Activated T-helper 17 cell treated with anti-CD3 and anti-CD28 coated beads, Interleukin-2, amount 50 U/mL, for 72 hours (primary cell): ENCODE measurements at places on chromosomes 12 and 14. TPM values are rescaled to one million over a fixed set of nuclear protein-coding genes. Genes with fewer than 3 reads are reported as not detected.

KRT3 gene
- not detected for total RNA-seq

TCL1B gene
- not detected for total RNA-seq

RNASE2 gene
- total RNA-seq = not detected

IKZF4 gene
- 19.1 TPM for total RNA-seq

SPX gene
- 1.3 TPM for total RNA-seq

MYL2 gene
- not detected for total RNA-seq

B4GALNT3 gene
- total RNA-seq = 3.5 TPM

SYCP3 gene
- 0.30 TPM for total RNA-seq

CPNE6 gene
- not detected for total RNA-seq

MDP1 gene
- 4.0 TPM for total RNA-seq

C12orf60 gene
- total RNA-seq = 2.6 TPM

GPR132 gene
- total RNA-seq = 46.5 TPM

KRT6B gene
- total RNA-seq = not detected

SMCO3 gene
- total RNA-seq = not detected

PRKD1 gene
- not detected for total RNA-seq

BMP4 gene
- 0.16 TPM for total RNA-seq

CLEC7A gene
- not detected for total RNA-seq

PTCSC3 gene
- total RNA-seq = not detected

CPNE8 gene
- total RNA-seq = 3.8 TPM

POLR3B gene
- total RNA-seq = 8.7 TPM

KRT79 gene
- 0.82 TPM for total RNA-seq

TMCC3 gene
- total RNA-seq = 1.0 TPM
